ENCODE measurements at places on chromosomes 7 and 10.

- no peak for DNase-seq
These were observed 13.5 kb downstream of the HERPUD2 start for GRCh38 chr7:35681231-35682029.

GRCh38 chr7:105452085-105452484 is 63.4 kb upstream of the SRPK2 start:
- no peak for DNase-seq

- DNase-seq, result no peak
These were observed 31.5 kb downstream of the TCF7L2 start for GRCh38 chr10:112981553-112981952.

DNA sequence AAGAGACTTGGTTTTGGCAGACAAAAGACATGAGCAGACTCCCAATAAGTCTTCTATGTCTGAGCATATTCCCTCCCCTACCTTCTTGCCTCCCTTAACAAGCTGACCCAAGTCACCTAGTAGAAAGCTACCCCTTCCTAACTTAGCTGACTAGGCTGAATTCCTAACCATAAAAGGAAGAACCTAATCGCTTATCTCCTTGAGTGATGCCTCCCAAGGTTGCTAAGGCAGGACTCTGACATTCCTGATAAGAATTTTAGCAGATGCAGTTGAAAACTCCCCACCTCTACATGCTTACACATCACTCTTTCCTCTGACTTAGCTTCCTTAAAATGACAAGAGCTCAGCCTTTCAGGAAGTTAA is 704.7 kb upstream of the MBL2 start:
- DNase-seq, result no peak

GRCh38 chr7:151381098-151381347 is 28.8 kb downstream of the WDR86 start:
- no peak for DNase-seq

- DNase-seq, result no peak
These were observed 42.6 kb downstream of the KIF20B start for GRCh38 chr10:89744026-89744425.

DNA sequence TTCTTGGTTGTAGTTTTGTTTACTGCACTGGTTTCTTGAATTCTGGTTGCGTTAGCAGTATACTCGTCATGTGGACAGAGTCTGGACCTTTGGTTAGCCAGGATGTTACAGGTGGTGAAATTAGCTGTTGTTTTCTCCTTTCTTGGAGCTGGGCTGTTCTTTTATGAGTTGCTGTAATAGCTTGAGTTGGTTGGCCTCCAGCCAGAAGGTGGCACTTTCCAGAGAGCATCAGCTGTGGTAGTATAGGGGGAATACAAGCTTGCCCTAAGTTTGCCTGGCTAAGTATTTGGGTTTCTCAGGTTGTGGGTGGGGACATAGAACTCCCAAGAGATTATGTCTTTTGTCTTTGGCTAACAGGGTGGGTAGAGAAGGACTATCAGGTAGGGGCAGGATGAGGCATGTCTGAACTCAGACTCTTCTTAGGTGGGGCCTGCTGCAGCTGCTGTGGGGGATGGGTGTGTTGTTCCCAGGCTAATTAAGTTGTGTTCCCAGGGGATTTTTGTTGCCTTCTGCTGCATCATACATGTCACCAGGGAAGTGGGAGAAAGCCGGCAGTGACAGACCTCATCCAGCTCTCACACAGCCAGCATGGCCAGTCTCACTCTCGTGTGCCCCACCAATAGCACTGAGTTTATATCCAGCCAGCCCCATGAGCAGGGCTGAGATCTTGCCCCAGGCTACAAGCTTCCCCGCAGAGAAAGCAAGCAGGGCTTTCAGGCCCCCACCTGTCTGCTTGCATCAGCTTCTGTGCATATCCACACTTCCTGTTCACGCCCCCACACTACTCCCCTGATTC is 246.7 kb upstream of the TPK1 start:
- DNase-seq, result peak; percentile 95

GRCh38 chr10:100802607-100803006 is 57.2 kb downstream of the PAX2 start:
- DNase-seq, result no peak

DNA sequence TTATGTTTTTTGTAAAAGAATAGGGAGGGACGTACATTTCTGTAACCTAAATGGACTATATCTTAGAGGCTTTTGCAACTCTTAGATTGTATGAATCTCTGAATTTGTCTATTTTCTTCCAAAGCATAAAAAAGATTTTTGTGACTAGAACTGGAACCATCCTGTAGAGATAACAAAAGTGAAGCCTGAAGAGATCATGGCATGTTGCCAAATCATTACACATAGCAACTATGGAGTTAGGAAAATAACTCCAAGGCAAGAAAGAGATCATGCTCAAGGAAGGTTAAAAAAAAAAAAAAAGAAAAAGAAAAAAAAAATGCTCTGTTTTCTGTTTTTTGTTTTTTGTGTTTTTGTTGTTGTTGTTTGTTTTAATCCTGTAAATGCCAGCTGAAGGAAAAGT is 567.7 kb upstream of the ZWINT start:
- no peak for DNase-seq

DNA sequence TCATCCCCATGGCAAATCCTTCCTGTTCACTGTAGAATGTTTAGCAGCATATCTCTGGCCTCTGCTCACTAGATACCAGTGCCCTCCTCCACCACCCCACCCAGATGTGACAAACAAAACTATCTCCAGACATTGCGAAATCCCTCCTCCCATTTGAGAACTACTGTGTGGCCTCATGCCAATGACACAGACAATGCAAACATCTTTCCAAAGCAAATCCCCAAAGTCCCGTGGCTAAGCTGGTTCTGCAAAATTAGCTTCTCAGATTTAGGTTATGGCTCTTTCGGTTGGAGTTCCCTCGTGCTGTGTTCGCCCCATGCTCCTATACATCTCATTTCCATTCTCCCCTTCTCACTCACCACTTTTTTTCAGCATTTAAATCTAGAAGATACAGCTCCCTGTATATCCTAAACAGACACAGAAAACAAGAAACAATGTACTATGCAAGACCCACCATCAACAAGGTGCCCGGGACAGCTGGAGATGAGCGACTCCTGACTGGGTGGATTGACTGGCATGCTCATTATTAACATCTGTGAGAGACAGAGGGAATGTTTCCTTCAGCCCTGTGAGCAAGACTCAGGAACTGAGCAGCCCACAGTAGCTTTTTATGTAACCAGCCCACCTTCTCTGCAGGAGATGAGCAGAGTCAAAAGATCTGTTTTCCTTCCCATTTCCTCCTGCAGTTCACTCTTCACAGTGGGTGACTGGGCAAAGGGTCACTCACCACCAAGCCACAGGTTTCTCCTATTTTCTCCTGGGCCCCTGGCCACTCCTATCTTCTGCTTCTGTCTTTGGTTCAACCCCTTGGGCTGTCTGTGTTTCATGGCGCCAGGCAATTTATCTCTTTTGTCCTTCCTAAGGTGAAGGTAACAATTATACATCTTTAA is 225.7 kb upstream of the AOAH start:
- DNase-seq, result peak; percentile 45

DNA sequence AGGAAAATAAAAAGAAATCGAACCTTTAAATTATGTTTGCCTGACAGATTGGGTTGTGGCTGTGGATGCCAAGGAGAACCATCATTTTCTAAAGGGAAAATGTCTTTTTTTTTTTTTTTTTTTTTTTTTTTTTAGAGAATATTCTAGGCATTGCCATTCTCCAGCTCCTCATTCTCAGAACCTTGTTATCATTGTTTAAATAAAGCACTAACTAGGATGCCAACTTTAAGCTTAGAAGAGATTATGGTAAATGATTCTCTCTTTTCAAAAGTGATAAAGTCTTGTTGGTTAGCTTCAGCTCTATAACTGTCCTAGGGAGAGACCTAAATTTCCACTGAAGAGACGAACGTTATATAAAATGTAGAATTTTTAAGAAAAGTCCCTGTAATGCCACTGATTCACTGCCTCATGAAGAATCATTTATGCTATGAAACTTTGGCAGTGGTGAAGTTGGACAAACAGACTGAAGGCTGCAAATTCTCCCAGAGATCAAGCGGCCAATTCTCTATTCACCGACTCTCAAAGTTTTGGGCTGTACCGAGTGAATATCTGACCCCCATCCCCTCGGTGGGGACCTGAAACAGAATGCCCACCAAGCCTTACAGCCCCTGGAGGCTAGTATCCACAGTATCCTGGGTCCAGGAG is 207.9 kb upstream of the PITRM1 start:
- DNase-seq, result no peak

GRCh38 chr10:69953851-69954250 is 98.8 kb upstream of the MACROH2A2 start:
- no peak for DNase-seq

- DNase-seq, result no peak
These were observed 17.2 kb downstream of the AP5Z1 start for GRCh38 chr7:4792537-4793126.

- DNase-seq, result no peak
These were observed 9.6 kb upstream of the AOC1 start for GRCh38 chr7:150842716-150843115.

GRCh38 chr7:37832194-37832593 is 16.2 kb upstream of the NME8 start:
- DNase-seq, result peak; percentile 89

DNA sequence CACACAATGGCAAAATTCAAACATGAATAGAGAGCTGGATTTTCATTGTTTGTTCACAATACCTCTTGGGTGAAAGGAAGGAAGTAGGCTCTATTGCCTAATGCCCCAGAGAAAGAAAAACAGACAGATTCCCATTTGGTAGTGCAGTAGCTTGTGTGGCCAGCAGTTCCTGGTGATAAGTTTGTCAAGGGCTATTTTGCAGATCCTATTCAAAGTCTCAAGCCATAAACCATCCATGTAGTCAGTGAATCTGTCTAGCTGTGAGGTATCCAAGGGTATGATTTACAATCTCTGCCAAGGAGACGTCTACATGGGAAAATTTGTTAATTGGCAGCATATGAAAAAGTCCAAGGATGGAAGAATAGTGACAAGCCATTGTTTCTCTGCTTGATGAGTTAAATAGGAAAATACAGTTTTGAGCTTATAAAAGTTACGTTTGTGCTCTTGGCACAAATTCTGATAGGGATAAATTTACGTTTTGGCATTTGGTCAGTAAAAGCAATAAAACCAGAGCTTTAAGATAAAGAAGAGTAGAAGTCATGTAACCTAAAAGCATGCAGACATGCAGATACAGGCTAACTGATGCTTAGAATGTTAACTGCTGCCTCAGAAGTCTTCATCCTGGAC is 269.1 kb downstream of the GATA3 start:
- peak; percentile 43 for DNase-seq

- no peak for DNase-seq
These were observed 11.7 kb downstream of the PRKAG2 start for GRCh38 chr7:151865070-151865670.

GRCh38 chr7:111164442-111164841 is 73.5 kb downstream of the LRRN3 start:
- DNase-seq, result no peak

DNA sequence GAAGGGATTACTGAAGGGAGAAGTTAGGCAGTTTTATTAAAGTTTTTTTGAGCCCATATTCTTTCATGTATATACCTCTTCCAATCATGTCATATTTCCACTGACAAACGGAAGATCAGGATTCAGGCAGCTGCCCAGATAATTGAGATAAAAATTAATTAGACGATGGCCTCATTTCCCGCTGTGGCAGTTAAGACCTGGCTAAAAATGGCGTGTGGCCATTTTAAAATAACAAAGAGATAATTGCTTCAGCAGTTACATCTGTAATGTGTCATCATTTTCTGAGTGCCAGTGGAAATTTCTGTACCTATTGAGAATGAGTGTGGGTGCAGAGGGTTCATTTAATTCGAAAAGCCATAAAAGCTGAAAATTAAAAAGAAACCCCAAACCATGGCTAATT is 215.1 kb downstream of the STK31 start:
- DNase-seq, result no peak

GRCh38 chr7:156582591-156583123 is 57.9 kb upstream of the RNF32 start:
- DNase-seq, result no peak

DNA sequence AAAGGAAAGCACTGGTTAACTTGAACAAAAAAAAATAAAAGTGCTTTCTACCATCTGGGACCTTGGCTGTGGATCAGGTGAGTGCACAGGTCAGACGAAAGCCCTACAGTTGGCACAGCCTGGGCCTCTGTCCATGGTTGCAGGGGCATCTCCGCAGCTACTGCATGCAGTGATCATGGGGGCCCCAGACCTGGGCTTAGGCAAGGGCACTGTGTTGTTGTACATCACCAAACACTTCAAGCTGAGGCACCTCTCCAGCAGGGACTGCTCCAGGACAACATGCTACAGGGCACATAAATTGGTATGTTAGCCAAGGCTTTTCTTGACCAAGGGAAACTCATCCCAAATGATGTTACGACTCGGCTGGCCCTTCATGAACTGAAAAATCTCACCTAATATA is 23.5 kb downstream of the KLHL7 start:
- no peak for DNase-seq

DNA sequence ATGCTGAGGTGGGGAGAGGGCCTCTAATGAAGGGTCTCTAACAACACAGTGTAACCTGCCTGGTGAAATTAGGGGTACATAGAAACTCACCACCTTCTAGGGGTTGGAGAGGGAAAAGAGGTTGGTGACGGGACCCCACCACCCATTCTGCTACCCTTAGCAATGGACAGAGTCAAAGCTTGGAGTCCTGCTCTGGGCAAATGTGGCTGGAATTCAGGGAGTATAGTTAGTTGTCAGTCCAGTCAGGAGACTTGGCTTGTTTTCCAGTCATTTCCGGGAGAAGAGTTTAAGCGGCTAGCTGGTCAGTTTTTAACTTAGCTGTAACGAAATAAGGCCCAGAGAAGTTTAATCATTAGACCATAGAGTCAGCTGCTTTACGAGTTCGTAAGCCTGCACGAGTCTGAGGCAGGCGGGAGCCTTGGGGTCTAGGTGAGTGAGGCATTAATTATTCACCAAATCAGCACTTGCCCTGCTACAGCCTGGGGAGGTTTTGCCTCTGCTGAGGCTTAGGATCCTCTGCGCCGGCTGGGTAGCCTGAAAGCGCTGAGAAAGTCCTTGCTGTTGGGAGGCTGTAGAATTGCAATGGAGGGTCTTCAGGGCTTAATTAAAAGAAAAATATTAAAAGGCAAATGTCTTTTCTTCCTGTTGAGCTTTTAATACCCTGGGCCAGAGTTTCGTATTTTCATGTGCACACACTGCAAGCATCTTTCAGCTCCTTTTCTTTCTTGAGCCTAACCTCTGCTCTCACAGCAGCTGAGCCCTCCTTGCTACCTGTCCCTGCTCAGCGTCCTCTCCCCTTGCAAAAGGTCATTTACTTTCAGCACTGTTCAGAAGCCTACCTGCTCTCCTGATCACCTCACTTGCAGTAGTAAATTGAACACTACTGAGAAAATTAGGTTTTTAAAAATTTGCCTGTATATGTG is 1.5 kb upstream of the LAMB1 start:
- no peak for DNase-seq

Data from NCI-H2081 (cell line).